Stimulated activated naive CD4-positive, alpha-beta T cell (primary cell): ENCODE measurements at places on chromosomes 6 and 20.

DNA sequence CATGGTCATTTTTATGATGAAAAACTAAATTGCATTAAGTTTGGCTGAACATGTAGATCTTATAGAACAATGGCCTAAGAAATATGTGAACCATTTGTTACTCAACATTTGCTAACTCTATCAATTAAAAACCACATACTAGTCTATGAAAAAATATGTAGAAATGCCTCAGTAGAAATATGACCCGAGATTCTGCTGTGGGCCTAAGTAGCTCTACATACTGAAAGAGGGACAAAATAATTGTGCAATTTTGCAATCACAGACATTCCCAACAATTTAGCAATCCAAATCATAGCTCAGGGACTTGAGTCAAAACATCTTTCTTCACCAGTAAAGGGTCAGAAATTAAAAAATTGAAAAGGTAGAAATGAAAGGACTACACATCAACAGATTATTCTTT is 619.0 kb downstream of the FRK start:
- no peak for DNase-seq

DNA sequence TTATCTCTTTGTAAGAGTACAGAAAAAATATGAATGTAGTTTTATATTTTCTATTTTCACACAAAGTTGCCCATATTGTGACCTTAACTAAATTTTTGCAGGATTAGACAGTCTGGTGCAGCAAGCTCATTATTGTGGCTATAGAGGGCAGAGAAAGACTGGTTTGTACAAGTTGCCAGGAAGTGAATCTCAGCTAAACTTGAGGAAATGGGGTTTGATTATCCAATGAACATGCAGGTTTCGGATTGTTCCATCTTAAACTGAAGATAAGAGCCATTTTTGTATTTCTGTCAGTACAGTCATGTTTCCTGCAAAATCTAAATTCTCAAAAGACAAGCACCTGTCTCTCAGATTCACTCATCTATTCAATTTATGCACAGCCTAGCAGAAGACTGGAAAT is 390.9 kb downstream of the MMUT start:
- no peak for DNase-seq

GRCh38 chr20:58472273-58473018 is 42.8 kb downstream of the APCDD1L start:
- DNase-seq: no peak

DNA sequence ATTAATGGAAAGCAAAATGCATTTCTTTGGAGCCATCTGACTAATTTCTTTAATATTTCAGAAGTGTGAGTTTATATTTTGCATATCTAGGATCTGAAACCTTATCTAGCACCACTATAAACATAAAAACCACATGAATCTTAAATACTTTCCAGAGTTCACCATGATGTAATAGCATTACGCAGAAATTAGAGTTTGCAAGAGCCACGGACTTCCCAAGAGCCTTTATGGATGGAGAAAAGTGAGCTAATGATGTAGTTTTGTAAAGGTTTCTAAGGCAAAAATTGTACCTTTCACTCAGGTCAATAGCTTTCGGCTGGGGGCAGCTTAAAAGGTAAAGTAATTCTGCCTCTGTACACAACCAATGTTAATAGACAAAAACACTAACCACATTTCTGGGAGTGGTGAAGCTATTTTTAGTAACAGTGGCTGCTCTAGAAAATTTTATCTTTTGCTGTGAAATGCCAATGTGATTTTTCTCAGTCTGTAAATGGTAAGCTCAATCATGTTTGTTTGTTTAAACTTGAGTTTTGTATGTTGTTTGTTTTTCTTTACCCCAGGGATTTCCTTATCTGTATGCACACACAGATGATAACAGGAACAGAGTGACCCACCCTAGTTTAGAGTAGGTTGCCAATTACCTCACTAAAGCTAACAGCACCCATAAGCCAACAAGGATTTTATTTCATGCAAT is 80.5 kb downstream of the FILIP1 start:
- no peak for DNase-seq

DNA sequence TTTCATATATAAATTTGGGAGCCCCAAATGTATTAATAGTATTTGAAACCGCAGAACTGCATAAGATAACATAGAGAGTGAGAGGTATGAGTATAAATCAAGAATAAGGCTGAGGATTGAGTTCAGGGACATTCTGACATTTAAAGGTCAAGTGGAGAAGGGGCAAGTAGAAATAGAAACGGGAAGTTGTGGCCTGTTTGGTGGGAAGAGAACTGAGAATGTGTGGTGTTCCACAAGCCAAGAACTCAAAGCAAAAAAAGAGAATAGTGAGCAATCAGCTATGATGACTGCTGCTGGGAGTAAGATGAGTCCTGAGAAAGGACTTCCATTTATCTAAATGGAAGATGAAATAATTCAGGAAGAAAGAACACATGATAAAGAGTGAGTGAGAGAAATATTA is 418.4 kb downstream of the CD109 start:
- no peak for DNase-seq

- DNase-seq: no peak
These were observed 130.4 kb upstream of the QKI start for GRCh38 chr6:163284151-163284550.

- no peak for DNase-seq
These were observed 109.3 kb downstream of the RNF144B start for GRCh38 chr6:18496462-18496861.

DNA sequence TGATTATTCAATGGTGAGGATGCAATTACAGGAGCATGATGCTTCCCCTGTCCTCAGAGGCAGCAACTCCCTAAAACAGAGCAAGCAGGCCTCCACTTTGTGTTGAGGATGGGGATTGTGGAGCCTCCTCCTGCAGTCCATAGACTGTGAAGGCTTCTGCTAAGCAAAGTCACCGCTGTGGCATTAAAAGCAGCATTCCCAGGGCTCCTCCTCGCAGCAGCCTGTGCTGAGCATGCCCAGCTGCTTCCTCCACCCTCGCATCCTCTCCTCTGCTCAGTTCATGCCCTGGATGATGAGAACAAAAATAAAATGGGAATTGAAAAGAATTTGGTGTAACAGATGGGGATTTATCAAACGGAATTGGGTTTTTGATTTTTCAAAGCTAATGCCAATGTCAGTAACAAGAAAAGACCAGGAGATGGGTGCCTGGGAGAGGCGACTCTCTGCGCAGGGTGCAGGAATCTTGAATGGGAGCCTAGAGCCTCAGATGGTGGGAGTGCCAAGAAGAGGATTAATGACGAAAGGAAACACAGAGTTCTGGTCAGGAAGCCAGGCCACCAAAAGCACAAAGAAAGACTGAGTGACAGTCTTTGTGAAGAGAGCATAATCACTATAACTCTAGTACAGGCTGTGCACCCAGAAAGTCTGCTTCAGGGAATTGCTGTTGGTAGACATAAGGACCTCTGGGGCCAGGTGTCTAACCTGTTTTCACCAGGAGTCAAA is 347.6 kb downstream of the TPBG start:
- no peak for DNase-seq

DNA sequence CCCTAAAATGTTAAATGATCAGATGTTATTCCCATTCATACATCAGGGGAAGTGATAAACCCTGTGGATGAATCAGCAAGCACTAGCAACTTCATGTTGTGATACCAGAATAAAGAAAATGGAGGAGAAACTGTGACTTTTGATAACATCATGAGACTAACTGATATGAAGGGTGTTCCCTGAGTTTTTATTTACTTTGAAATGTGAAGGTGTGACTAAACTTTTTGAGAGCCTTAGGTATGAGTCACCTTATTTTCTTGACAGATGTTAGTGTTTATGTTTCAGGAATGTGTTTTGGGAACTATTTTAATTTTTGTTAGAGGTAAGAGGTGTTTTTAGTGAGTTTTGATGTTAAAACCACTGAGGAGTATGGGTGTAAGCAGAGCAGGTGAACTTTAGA is 4.4 kb downstream of the PARD6B start:
- no peak for DNase-seq

DNA sequence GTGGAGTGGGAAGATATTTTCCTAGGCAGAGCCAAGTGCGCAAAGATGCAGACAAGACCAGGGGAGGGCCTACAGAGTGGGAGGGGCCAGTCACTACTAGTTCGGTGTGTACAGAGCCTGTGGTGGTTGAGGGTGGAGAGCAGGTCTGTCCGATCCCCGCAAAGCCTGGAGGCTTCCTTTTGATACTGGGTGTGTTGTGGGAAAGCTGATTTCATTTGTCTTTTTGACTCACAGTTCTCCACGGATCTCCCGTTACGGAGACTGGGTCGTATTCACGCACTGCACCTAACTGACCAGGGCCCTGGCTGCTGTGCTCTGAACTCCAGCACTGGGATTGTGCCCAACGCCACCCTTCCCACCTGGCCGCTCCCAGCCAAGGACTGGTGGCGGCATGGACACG is 1.4 kb upstream of the TIAM2 start:
- no peak for DNase-seq

DNA sequence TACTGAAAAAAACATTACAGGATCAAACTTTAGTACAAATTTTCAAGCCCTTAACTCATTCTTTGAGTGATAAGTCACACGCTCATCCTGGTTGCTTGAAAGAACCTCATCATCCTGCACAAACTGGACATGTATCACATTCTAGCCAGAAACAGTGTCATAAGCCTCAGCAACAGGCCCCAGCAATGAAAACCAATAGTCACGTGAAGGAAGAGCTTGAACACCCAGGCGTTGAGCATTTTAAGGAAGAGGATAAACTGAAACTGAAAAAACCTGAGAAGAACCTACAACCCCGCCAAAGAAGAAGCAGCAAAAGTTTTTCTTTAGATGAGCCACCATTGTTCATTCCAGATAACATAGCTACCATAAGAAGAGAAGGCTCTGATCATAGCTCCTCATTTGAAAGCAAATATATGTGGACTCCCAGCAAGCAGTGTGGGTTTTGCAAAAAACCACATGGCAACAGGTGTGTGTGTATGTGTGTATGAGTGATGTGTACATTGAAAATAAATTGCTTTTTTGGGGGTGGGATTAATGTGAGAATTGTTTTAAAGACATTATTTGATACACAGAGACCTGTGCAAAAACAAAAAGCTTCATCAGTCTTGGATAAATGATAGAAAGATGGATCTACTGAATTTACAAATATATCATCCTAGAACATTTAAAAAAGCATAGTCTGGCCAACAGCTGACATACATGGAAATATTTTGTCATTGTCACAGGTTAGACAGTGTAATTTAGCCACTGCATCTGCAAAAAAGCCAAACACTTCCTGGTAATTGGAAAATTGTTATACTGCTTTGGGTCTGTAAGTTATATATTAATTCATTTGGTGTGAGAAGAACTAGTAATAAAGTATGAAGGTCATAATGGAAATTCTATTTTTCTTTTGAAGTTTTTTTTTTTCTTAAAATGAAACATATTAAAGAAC is 50.1 kb downstream of the PHF3 start:
- DNase-seq: no peak

- DNase-seq: no peak
These were observed 98.6 kb downstream of the NDUFAF5 start for GRCh38 chr20:13883425-13883824.

DNA sequence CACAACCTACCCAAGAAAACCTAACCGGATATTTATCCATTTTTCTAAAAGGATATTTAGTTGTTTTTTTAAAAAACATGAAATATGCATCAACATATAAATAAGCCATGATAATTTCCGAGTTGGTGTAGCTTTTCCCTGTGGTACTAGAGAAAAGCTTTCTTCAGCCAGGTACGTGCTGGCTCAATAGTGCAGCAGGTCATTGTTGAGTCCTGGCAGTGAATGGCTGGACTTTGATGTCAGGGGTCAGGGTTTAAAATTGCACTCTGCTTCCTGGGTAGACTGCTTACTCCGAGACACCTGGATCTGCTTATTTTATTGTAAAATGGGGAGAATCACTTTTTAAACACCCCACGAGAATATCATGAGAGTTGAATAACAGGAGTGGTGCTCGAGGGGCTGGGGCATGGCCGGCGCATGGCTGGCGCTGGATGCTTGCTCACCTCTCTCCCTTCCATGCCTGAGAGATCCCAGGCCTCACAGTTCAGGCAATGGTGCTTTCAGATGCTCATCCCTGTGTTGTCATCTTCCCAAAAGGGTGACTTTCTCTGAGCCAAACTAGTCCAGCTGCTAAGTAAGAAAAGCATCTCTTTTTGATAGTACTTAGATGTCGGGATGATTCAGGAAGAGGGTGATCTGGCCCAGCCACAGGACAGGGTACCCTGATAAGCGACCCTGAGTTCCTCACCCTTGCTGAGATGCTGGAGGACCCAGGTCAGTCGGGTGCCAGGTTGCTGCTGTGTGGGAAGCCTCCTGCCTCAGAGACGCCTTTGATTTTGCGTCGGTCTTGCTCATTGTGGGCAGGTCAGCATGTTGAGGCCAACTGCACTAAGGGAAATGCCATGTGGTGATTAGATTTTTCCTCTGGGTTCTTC is 269.1 kb upstream of the FOXQ1 start:
- no peak for DNase-seq

DNA sequence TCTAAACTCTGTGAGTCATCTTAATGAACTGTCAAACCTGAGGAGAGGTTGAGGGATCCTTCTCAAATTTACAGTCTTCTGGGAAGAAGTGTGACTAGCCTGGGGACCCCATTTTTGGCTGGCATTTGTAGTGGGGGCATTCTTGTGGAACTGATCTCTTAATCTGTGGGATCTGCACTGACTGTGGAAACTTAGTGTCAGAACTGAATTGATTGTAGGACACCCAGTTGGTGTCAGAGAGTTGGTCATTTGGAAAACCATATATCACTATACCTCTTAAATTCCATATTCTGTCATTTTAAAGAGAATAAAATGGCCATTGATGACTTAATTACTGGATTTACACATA is 48.3 kb downstream of the LAMA4 start:
- DNase-seq: no peak

DNA sequence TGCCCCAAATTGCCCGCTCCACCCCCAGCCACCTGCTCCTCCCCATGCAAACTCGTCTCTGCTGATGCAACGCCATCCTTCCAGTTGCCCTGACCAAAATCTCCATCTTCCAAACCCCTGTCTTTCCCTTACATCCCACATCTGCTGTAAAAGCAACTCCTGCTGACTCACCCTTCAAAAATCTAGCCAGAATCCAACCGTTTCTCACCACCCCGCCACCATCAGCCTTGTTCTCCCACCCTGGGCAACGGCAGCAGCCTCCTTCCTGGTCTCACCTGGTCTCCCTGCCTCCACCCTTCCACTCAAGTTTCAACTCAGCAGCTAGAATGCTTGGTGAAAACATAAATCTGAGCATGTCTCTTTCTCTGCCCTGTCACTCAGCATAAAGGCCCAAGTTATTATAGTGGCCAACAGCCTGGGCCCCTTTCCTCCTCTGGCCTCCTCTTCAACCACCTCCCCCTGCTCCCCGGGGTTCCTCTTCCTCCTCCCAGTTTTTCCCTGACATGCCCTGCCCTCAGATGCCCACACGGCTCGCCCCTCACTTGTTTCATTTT is 7.2 kb upstream of the SYNJ2 start:
- no peak for DNase-seq

- no peak for DNase-seq
These were observed 60.1 kb downstream of the RPP40 start for GRCh38 chr6:4943716-4944115.

DNA sequence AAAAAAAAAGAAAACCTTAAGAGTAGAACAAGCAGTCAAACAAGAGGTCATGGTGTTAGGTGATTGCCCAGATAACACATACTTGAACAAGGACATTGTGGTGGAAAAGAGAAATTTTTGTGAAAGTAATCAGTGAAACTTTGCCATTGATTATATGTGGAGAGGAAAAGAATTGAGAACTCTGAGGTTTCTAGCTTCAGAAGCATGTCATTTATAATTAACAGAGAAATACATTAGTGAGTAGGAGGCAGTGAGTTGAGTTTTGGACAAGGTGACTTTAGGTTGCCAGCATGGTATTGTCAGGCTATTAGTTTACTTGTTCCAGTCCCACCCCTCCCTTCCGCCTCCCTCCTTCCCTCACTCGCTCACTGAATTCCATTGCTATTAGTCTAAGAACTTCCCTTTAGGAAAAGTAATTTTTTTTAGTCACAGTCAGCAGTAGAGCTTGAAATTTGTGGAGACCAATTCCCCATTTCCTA is 17.2 kb downstream of the TAB2 start:
- no peak for DNase-seq
